ENCODE measurements at places on chromosomes 13 and 19. TPM values are rescaled to one million over a fixed set of nuclear protein-coding genes. Genes with fewer than 3 reads are reported as not detected.

DNA sequence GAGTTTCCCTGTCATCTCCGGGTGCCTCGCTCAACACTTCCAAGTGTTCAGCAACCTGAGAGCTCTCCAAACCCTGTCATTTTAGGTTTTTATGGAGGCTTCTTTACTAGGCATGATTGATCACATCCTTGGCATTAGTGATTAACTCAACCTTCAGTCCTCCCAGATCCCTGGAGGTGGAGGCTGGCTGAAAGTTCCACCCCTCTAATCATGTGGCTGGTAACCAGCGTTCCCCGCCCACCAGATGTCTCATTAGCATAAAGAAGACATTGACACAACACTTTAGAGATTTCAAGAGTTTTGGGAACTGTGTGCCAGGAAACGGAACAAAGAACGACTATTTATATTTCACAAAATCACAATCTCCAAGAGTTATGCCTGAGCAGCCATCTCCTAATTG lies 71.1 kb upstream of the RGCC start:
- no peak for DNase-seq

ZNF135 gene
- 1.6 TPM for total RNA-seq

DNA sequence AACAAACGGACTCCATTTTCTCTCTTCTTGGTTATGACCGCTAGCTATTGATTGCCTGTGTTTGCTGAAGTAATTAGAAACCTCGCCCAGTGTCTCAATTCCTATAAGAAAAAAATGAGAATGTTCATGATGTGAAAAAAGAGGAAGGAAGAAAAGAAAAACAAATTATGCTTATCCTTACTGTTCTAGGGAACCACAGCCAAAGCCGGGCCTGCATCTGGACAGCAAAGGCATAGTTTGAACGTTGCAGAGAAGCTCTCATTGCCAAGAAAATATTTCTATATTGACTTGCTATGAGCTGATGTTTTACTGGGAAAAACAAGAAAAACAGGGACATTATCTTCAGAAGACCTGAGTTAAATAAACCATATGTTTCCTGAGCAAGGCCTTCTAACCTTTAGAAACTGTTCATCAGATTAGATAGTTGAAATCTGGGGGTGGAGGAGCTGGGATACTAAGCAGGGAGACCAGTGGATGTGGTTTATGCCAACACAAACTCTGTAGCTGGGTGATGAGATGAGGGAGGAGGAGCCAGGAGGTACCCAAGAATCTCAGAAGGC lies 55.0 kb downstream of the EFNB2 start:
- DNase-seq, result no peak

FBXL3 gene
- 51.6 TPM for total RNA-seq
